Activated CD4-positive, CD25-positive, alpha-beta regulatory T cell treated with anti-CD3 and anti-CD28 coated beads, Interleukin-2, amount 50 U/mL, for 72 hours (primary cell): ENCODE measurements at places on chromosomes 11 and 22.

DNA sequence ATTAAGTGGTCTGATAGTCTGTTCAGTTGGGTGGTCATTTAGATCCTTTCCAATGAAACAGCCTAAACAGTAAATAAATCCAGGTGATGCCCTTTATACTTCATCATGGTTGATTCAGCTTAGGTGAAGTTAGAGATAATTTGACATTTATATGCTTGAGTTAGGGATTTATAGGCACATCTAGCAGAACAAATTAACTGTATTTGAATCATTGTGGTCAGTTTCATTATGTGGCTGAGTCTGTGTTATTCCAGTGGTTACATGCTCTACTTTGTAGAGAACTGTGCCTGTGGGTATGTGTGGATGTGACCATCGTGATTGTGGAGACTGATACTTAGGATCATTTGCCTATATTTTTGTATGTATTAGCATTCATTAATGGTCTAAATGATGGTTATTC lies 194.6 kb downstream of the DDX10 start:
- no peak for DNase-seq

DNA sequence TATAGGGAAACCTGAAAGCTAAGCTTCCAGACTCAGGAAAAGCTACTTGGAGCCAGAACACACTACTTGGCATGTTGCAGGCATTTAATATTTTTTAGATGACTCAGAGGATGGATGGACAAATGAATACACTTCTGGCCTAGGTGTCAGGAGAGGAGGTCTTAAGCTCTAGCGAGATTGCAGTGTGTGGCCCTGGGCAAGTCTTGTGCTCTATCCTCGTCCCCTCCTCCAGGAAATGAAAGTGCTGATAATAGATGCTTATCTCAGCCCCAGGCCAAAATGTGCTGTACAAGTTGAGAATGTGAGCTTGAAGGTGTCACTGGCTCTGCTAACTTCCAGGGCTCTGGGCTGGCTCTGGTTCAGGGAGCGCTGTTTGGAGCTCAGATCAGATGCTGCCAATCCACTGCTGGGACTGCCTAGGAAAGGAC lies 136.3 kb downstream of the PKNOX2 start:
- no peak for DNase-seq

DNA sequence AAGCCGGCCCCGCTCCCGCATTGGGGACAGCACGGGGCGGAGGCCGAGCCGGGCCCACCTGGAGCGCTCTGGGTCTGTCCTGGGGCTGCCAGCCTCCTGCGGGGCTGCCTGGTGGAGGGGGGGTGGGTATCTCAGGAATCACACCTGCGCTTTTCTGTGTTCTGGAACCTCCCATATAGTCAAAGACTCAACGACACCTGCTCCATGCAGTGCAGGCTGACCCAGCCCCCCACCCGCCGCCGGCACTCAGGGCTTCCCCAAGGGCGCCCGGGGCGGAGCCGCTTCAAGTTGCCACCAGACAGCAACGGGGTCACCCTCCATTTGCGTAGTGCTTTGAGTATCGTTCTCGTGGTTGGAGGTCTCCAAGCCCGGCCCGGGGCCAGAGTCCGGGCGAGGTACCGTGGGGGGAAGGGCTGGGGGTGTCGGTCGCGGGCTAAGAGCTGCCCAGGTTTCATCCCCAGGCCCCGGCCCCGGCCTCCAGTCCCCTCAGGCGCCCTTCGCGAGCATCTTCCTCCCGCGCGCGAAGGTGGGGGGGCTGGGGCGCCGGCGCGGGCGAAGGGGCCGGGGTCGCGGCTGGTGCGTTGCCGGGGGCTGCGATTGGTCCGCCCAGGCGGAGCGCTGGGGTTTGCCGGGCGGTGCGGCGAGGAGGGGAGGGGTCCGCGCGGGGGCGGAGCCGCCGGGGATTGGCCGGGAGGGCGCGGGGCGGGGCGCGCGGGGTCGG lies 6.6 kb downstream of the TSPAN4 start:
- no peak for DNase-seq

DNA sequence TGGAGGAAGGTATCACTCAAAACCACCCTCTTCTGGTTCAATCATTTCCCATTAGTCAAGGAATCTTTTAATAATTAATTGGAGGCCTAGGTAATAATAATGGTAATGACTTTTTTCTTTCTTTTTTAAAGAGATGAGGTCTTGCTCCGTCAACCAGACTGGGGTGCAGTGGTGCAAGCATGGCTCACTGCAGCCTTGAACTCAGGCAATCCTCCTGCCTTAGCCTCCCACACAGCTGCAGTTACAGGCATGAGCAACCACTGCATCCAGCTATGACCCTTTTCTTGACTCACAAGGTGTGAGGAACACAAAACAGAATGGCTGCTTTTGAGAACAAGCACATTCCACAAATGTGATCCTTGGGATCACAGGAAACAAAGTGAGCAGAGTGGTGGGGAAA lies 3.6 kb downstream of the POLDIP3 start:
- no peak for DNase-seq

DNA sequence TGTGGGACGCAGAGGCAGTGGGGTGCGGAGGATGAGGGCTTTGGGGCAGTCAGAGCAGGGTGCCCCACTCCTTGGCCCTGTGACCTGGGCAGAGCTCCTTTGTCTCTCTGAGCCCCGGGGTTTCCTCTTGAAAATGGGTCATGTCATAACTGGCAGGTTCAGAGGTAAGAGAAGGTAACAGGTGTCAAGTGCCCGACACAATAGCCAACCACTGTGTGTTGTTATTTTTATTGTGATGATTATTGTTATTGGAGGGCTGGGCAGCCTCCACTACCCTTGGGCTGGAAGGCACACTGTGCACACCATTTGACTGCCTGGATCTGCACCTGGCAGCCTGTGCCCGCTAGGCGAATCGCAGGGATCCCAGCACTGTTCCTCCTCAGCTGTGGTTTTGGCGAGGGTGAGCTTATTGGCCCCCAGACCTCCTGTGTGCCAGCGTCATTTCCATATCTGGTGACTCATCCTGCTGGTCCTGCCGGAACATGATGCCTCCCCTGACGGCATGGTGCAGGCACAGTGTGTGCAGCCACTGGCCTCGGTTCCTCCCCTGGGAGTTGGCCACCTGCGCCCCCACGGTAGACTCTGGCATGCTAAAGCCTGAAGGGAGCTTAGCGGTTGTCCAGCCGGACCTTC lies 15.4 kb upstream of the SOX10 start:
- no peak for DNase-seq

DNA sequence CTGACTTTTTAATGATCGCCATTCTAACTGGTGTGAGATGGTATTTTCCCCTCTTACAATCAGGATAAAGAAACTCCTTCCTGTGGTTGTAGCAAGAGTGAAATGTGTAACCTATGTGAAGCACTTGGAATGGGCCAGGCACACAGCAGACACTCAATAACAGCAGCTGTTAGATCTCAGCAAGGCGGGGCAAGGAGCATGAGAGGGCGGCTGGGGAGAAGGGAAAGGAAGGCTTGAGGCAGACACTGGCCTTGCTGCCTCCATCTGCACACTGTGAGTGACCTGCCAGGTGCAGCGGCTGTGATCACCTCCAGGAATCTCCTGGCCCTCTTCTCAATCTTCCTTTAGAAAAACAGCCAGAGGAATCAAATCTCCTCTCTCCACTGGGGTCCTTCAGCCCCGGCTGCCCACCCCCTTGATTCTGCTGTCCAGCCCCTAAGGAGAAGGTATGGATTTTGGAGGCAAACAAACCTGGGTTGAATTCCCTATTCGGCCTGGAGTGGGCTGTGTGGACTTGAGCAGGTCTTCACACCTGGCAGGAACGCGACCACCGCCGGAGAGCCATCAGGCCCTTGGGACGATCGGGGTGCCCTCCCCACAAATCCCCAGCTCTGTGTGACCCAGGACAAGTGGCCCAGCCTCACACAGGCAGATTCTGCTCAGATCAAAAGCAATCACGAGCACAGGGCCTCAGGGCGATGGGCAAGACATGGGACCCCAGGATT lies 49.0 kb downstream of the RPUSD4 start:
- no peak for DNase-seq

DNA sequence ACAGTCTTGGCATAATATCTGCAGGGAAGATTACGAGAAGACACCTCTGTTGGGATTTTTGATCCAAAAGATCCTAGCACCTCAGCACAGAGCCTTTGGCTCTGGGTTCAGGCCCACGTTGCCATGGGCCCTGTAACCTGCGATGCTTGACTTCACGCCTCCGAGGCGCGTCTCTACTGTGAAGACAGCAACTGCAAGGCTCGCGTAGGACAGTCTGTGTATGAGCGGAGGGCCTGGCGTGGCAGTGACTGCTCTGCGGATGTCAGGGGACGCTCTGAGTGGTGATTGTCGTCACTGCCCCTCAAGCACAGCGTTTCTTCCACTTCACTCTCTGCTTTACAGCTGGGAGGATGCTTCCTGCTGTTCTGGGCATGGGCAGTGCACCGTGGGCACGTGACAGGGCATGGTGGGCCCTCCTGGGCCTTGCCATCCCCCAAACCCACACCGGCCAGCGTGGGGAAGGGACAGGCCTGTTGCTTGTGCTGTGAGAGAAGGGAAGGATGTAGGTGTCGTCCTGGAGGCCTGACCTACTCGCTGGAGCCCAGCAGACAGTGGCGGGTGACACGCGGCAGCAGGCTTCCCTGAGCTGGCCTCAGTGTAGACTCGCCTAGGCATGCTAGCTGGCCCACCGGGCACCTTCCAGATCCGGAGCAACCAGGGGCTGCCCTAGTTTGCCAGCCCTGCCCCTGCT lies 26.5 kb downstream of the GLB1L2 start:
- DNase-seq: no peak

- no peak for DNase-seq
Observed at GRCh38 chr11:128929468-128929867, 13.2 kb downstream of the TP53AIP1 start.

DNA sequence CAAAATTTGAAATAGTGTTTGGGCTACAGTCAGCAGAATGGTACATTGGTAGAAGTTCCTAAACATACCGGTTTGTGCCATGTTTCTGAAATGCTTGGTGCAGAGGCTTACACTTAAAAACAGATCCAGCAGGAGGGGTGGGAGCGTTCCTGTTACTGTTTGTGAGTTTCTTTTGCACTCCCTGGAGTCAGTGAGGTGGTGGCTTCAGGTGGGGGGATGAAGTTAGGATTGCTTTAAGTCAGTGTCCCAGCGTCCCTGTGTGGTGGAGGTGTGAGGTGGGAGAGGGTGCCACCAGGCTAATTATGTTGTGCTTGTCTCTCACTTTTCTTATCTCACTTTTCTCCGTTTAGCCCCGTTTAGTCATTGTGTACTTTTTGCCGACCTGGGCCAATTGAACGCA lies 9.7 kb downstream of the TNRC6B start:
- no peak for DNase-seq

DNA sequence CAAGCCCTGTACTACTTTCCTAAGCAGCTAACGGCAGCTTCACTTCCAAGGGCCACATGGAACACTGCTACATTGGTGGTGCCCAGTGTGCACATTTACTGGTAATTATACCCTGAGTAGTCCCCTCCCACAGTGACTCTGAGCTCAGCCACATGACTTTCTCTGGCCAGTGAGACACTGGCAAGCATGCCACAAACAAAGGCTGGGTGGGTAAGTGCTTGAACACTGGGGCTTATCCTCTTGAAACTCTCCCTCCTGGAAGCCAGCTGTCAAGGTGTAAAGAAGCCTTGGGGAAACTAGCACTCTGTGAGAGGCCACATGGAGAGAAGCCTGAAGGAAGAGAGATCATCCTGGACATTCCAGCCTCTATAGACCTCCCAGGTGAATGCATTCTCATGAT lies 54.4 kb upstream of the DRD2 start:
- no peak for DNase-seq

DNA sequence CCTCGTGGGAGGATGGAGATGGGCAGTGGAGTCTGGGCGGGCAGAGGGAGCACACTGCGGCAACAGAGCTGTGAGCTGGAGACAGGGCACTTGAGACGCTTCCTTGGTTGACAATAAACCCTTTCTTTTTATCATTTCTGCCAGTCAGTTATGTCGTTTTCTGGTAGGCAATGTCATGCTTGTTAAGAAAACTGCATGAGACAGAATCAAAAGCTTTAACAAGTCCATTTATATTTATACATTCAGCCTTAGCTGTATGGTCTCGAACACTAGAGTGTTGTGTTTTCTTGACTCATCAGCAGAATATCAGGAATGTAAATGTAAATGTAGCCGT lies 31.9 kb downstream of the PPFIA1 start:
- DNase-seq: no peak

DNA sequence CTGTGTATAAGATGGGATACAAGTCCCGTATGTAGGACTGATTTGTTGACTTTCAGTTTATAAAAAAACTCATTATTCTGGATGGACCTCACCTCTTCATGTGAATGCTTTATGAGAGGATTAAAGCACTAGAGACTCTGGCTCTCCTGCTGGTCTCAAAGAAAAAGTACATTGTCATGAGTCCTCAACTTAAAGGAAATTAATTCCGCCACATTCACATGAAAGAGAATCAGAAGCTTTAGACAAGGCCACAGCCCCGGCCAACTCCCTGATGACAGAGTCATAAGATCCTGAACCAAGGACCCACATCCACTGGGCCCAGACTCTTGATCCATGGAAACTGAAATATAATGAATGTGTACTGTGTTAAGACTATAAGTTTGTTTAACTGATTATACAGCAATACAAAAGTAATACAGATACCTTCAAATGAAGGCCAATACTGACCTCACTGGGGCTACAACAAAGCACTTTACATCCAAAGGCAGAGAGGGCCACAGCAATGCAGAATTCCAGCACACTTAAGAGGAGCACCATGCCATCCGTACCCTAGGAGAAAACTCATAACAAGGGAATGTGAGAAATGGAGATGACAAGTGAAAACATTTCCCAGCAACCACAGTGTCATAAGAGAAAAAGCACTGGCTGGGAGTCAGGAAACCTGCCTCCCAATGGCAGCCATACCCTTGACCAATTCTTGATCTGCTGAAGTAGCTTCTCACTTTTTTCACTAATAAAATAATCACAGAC lies 25.4 kb upstream of the MS4A6A start:
- DNase-seq: no peak

DNA sequence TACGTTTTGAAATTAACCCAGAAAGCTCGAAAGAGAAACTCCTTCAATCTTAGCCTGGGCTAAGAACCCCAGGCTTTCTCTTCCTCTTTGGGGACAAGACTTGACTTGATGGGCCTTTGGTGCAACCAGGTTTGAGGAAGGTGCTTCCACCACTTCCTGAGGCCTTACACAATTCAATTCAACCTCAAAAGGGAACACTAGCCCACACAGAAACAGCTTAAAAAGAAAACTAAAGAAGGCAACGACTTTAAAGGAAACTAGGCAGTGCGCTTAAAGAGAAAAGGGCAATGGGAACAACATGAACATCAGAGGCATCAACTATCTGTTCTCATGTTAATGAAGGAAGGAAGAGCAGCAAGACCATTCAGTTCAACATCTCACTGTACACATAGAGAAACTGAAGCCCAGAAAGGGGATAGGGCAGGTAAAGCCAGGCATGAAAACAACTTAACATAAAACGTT lies 24.8 kb downstream of the PAK1 start:
- no peak for DNase-seq

DNA sequence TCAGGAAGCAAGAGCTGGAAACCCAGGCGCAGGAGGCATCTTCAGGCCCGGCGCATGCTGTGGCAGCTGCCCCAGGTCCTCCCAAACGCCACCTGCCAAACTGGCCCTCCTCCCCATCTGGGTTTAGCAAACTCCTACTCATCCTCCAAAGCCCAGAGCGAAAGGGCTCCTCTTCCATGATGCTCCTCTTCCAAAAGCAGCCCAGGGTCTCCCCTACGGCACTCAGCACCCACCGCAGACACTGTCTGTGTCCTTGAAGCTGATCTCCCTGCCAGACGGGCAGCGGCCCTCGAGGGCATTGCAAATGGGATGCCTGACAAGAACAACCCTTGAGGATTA lies 25.9 kb downstream of the CDKN1C start:
- no peak for DNase-seq
